ENCODE measurements at places on chromosomes 12 and 14.

GRCh38 chr12:23921099-23921856 is 28.2 kb downstream of the SOX5 start:
- DNase-seq = no peak

GRCh38 chr14:23351681-23352505 is 794 bp downstream of the SLC22A17 start:
- DNase-seq = no peak

- no peak for DNase-seq
Observed at GRCh38 chr14:69964841-69965240, 85.6 kb downstream of the SMOC1 start.

- no peak for DNase-seq
Observed at GRCh38 chr14:74083784-74084276, 423 bp downstream of the ALDH6A1 start.

GRCh38 chr14:92653162-92653651 is 95.2 kb downstream of the LGMN start:
- no peak for DNase-seq

- DNase-seq = no peak
Observed at GRCh38 chr12:99658671-99659349, 11.3 kb downstream of the GARIN6 start.

DNA sequence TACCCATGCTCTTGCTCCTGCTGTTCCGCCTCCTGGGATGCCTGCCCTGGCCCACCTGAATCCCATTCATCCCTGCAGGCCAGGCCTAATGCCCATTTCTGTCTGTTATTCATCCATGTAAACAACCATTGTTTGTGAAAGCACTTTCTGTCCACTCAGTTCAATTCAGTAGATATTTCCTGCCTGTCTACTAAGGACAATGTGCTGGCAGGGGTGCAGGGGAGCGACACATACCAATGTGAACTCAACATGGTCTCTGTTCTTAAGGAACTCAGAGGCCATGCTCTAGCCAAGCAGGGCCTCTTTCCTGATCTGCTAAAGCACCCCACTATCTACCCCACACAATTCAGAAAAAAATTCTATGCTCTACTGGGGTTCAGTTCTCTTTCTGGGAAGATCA is 88.5 kb upstream of the ZFP36L1 start:
- DNase-seq = no peak
